Tibial nerve (tissue), 4 donors: ENCODE measurements at places on chromosomes 5 and 9. TPM values are rescaled to one million over a fixed set of nuclear protein-coding genes. Genes with fewer than 3 reads are reported as not detected.

- no peak for DNase-seq
- no peaks in the 10 kb centered on the region for H3K36me3 ChIP-seq
- no peak overlapping the region for H3K27ac ChIP-seq
- H3K4me1 ChIP-seq, result no peaks in the 10 kb centered on the region
- H3K4me3 ChIP-seq, result no peak overlapping the region
Observed at GRCh38 chr9:89408628-89409101, 89.2 kb downstream of the SEMA4D start.

DNA sequence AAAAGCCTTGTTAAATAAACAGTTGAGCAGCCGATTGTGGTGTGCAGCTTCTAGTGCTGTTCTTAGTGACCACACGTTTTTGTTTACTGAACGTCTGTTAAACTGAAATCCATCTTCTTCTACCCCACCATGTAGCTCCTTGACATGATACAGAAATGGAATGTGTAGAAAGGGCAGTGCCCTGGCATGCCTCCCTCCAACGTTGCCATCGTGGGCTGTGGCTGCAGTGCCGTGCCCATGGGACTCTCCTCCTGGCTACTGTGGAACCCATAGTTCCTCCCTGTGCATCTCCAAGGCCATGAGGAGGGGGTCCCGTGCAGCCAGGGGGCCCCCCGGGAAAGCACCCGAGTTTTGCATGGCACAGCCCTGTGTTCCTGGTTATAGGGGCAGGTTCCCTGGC is 23.3 kb upstream of the TGFBI start:
- no peaks in the 10 kb centered on the region for H3K36me3 ChIP-seq
- no peaks in the 10 kb centered on the region for H3K4me1 ChIP-seq
- no peaks in the 10 kb centered on the region for H3K27me3 ChIP-seq
- H3K27ac ChIP-seq, result no peak overlapping the region

GRCh38 chr5:34584165-34584564 is 72.0 kb upstream of the RAI14 start:
- DNase-seq, result no peak
- H3K27me3 ChIP-seq, result no peaks in the 10 kb centered on the region
- H3K4me1 ChIP-seq, result peaks cover 3% of the 10 kb centered on the region
- no peak overlapping the region for H3K27ac ChIP-seq
- H3K36me3 ChIP-seq, result no peaks in the 10 kb centered on the region

DNA sequence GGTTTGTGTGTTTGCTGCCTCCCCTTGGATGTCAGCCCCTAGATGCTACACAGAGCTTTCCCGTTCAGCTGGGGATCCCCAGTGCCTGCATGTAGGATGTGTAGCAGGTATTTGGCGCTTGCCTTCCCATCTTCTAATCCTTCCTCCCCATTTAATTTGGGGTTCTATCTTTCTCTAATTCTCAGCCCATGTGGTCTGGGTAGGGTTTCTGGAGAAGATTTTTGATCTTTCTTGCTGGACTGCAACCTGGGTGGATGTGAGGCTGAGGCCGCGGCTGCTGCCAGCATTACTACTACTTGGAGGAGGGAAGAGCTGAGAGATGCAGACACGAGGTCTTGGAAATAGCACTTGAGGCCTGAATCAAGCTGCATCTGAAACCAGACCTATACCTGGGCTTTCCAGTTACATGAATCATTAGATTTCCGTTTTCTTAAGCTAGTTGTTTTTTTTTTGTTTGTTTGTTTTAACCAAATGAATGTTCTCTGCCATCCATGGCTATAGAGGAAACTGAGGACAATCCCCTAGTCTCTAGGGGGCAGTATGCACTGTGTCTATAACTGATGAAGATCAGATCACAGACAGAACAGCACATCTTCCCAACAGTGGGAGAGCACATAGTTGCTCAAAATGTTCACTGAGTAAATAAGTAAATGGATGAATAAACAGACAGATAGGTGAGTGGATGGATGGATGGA is 178.6 kb downstream of the FGF18 start:
- H3K27me3 ChIP-seq, result no peaks in the 10 kb centered on the region
- DNase-seq, result no peak
- H3K27ac ChIP-seq, result no peak overlapping the region
- H3K36me3 ChIP-seq, result no peaks in the 10 kb centered on the region
- H3K4me1 ChIP-seq, result no peaks in the 10 kb centered on the region

DNA sequence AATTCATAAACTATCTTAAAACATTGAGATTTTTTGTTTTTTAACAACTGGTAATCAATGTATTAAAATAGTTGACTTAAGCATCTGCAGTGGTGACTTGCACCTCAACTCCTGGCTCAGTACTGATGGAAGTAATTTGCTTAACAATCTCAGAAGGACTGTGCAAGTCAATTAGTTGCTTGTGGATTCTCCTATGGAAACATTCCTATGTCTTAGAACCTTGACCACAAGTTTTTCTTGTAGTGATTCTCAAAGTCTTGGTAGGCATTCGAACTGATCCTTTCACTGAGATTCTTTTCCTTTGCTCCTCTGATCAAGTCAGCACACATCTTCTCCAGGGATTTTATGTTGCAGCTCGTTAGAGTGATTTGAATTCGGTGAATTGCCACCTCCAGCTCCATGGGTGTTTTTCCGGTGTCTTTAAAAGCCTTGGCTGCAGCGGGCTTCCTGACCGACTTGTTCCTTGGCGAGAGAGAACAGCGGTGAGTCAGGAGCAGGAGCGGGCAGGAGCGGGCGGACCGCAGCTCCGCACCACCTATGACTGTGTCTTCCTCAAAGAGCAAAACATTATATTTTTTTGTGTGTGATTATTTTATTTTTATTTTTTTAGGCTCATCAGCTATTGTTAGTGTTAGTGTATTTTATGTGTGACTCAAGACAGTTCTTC is 21.1 kb downstream of the HMGXB3 start:
- H3K4me3 ChIP-seq, result no peak overlapping the region
- no peaks in the 10 kb centered on the region for H3K27me3 ChIP-seq
- H3K4me1 ChIP-seq, result no peaks in the 10 kb centered on the region
- no peak overlapping the region for H3K27ac ChIP-seq
- no peak for DNase-seq

- H3K27ac ChIP-seq, result no peak overlapping the region
- peaks cover 24% of the 10 kb centered on the region for H3K36me3 ChIP-seq
- no peaks in the 10 kb centered on the region for H3K27me3 ChIP-seq
- H3K4me3 ChIP-seq, result no peak overlapping the region
Observed at GRCh38 chr5:80057099-80057498, 22.0 kb downstream of the THBS4 start.

GRCh38 chr5:64206653-64207052 is 41.0 kb downstream of the RNF180 start:
- no peaks in the 10 kb centered on the region for H3K36me3 ChIP-seq
- no peak overlapping the region for H3K27ac ChIP-seq
- no peak for DNase-seq
- no peak overlapping the region for H3K4me3 ChIP-seq
- H3K27me3 ChIP-seq, result no peaks in the 10 kb centered on the region

DNA sequence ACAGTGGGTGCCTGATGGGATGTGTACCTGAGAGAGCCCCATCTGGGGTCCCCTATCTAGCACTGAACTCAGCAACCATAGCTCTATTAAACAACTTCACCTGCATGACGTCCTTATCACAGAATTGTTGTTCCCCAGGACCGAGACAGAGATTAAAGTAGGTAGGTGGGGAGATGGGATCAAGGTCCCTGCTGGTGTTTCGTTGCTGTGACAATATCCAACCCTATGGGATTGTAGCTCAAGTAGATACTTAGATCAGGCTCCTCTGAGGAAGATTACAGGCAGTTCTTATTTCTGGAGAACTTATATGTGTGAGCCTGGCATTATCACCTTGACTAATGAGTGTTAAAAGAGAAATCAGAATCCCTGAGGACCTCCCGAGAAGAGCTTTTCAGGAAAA is 84.9 kb downstream of the SLC28A3 start:
- H3K27me3 ChIP-seq, result no peaks in the 10 kb centered on the region
- no peak overlapping the region for H3K27ac ChIP-seq
- H3K4me1 ChIP-seq, result no peaks in the 10 kb centered on the region
- no peak for DNase-seq
- H3K4me3 ChIP-seq, result no peak overlapping the region
- no peaks in the 10 kb centered on the region for H3K36me3 ChIP-seq

DNA sequence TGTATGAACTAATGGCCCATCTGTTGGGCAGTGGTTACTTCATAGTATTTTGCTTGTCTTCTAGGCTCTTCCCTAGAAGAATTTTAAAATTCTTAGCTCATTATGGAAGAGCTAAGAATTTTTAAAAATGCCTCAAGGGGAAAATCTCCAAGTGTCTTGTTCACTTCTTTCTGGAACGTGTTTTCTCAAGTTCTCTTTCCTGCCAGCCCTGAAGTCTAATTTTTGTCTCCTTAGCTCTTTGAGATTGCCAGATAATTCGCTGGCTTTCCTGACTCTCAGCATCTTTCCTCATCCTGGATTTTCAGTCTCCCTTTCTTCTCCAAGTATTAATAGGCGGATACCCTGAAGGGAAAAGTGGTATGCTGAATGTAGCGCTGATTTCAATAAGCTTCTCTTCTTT is 395.4 kb downstream of the ARRDC3 start:
- DNase-seq, result no peak
- H3K27me3 ChIP-seq, result no peaks in the 10 kb centered on the region

The ARHGEF28 gene
- total RNA-seq, result 77.9 TPM

The FAXDC2 gene
- 154 TPM for total RNA-seq

The DRD1 gene
- total RNA-seq, result 0.21 TPM

The GNG10 gene
- 70.2 TPM for total RNA-seq

The HSPB3 gene
- not detected for total RNA-seq

The CARD19 gene
- total RNA-seq, result 93.6 TPM

The NPDC1 gene
- total RNA-seq, result 237 TPM

The OXCT1 gene
- total RNA-seq, result 28.2 TPM

The SYNPO gene
- 67.4 TPM for total RNA-seq
